ENCODE measurements at places on chromosomes 1 and 21.

DNA sequence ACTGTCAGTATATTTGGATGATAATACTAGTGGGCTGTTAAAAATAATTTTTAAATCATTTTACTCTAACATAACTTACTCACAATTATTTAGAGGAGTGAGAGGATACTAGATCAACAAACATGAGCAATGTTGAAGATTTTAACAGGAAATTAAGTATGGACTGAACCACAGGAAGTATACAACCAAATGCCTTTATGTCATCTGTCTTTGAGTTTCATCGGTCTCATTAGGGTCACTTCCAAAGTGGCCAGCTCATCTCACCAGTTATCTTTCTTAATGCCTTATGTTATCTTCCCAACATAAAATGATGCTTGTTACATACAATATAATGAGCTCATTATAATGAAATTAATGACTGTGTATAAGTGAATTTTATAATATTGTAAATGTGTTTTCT, 1.5 kb upstream of the RGS1 start:
- ATAC-seq, result no peak

- no peak for ATAC-seq
Measured at GRCh38 chr1:226438007-226438406, 30.1 kb upstream of the PARP1 start.

- ATAC-seq, result no peak
Measured at GRCh38 chr21:44953628-44954021, 13.8 kb downstream of the SLX9 start.

- no peak for ATAC-seq
Measured at GRCh38 chr1:233140499-233140898, 155.0 kb downstream of the PCNX2 start.

DNA sequence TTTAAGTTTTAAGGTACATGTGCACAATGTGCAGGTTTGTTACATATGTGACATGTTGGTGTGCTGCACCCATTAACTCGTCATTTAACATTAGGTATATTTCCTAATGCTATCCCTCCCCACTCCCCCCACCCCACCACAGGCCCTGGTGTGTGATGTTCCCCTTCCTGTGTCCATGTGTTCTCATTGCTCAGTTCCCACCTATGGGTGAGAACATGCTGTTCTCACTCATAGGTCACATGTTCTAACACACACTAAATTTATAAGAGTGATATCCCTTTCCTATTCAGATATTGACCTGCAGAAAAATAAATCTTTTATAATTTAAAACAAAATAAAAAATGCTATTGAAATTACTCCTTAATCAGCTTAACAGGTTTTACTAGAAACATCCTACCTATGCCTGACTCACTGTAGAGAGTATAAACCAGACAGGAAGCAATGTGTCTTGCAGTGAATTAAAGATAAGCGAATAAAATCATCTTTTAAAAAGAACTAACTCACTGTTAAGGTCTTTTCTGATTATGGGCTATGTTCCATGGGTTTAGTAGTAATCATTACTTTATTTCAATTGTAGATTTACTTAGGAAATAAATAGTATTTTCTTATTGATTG, 82.0 kb upstream of the DPH5 start:
- no peak for ATAC-seq

- no peak for ATAC-seq
Measured at GRCh38 chr1:18155881-18156385, 48.3 kb downstream of the IGSF21 start.

DNA sequence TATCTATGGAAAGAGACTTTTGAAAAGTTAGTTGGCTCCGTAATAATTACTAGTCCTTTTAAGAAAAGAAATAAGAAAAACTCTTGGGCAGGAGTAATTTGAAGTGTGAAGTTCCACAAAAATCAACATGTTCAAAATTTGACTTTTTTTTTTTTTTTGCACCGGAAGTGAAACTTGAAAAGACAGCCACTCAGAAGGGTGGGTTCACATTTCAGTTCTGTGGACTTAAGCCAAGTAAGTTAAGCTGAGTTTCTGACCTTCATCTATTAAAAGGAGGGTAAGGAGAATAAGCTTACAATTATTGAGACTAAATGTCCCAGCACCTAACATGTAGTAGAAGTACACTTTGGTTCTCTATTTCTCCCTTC, 11.0 kb downstream of the RO60 start:
- ATAC-seq, result no peak

GRCh38 chr1:82160903-82161302, 360.2 kb downstream of the ADGRL2 start:
- no peak for ATAC-seq

GRCh38 chr1:13573586-13573985, 10.0 kb upstream of the PDPN start:
- no peak for ATAC-seq

DNA sequence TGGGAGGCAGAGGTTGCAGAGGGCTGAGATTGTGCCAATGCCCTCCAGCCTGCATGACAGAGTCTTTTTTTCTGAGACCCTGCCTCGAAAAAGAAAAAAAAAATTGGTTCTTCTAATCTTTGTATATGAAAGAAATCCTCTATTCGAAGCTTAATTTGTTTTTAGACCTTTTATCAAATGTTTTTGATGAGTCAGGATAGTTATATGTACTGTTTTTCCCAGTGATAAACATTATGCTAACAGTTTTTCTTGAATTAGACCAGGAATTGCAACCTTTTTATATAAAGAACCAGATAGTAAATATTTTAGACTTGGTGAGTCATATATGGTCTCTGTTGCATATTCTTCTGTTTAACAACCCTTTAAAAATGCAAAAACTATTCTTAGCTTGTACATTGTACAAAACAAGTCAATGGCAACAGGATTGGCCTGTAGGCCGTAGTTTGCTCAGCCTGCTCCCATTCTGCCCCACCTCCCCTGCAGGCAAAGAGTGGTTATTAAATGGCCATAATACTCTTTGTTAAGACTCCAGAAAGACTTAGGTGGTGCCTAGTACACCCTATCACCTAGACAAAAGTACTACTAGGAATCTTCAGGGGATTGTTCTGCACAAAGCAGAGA, 45.2 kb downstream of the LYST start:
- ATAC-seq, result no peak

- no peak for ATAC-seq
Measured at GRCh38 chr1:28499553-28499952, 6.3 kb upstream of the RCC1 start.

- ATAC-seq, result no peak
Measured at GRCh38 chr1:44261171-44261817, 48.0 kb downstream of the DMAP1 start.

DNA sequence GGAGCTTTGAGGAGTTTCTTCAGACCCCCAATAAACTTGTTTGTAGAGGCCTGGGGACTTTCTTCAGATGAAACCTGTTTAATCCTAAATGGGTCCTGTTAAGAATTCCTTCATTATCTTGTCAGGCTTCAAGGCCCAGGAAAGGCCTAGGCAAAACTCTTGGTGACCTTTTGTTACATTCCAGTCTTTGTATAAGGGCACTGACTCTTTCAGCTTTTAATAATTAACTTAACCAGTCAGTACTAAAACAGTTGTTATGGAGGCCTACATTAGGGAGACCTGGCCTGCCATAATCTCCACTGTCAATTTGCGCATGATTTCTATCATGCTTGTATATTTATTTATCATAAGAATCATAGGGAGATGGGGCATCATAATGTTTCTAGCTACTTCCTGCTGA, 110.2 kb downstream of the FCRL5 start:
- ATAC-seq, result no peak

GRCh38 chr1:154408174-154408777, 3.1 kb downstream of the IL6R start:
- peak; percentile 48 for ATAC-seq

DNA sequence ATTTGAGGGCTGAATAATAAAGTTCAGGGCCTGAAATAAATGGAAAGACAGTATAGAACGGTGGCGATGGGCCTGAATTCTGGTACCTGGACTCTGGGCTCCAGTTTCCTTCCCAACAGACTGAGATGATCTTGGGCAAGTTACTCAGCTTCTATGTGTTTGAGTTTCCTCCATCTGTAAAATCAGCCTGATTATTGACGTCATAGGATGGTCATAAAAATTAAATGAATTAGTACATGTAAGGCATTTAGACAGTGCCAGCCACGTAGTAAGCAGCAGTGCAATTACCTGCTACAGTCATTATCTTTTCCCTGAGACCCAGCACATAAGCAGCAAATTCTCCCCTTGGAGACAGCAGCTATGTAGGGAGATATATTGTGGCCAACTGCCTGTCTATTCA, 260.9 kb downstream of the NTNG1 start:
- ATAC-seq, result no peak

DNA sequence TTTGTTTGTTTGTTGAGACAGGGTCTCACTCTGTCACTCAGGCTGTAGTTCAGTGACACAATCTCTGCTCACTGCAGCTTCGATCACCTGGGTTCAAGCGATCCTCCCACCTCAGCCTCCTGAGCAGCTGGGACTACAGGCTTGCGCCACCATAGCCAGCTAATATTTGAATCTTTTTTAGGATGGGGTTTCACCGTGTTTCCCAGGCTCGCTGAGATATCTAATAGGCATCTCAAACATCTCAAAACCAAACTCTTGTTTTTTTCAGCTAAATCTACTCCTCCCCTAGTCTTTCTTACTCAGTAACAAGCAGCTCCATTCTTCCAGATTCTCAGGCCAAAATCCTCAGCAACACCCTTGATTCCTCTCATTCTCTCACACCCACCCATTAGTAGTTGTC, 22.0 kb upstream of the SRRM1 start:
- no peak for ATAC-seq

DNA sequence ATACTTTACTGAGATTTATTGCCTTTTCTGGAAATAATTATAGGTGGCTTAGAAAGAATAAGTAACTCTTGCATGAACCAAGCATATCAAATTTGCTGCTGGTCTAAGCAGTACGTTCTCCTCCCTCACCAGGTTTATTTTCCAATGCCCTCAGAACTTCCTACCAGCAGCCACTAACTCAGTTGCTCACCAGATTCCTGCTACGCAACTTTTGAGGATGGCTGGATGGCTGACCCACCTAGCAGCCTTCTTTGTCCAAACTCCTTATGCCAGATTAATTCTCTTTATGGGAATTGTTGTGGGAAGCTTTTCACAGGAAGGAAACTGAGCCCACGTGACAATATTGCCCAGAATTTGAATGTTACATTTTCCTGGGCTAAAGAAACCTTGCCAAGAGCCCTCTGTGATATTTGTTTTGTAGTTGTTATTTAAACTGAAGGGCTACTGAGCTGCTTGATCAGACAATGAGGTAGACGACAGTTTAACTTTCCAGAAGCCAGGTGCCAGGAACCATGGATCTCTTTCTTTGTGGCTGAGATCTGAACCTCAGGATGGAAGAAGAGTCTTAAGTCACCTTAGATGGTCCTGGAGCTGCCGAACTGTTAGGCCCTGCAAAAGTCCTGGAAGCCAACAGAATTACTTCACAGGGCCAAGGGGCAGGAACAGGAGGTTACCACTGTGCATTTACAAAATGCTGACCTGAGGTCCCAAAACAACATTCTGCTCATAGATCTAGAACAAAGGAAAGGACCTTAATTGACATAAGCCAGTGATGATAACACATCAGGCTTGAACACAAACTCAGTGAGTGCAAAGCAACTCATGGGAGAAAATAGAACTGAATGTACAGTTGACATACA, 85.5 kb upstream of the ATP1A1 start:
- peak; percentile 4 for ATAC-seq

DNA sequence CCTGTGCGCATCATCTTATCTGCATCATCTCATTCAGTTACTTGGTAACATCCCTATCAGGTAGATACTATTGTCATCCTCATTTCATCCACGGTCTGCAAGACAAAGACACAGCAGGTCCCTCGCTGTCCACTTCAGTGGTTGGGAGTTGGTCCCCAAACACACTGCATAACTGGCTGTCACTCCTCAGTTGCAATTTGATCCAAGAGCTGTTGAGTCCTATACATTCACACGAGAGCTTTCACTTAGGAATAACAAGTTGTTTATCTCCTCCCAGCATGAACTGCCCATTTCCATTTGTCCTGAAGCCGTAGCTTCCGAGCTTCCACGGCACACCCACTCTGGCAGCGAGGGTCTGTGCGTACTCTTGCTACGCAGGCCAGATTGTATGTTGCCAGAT, 472.0 kb downstream of the CAMTA1 start:
- no peak for ATAC-seq

GRCh38 chr1:78222225-78222959, 176.6 kb downstream of the GIPC2 start:
- no peak for ATAC-seq

DNA sequence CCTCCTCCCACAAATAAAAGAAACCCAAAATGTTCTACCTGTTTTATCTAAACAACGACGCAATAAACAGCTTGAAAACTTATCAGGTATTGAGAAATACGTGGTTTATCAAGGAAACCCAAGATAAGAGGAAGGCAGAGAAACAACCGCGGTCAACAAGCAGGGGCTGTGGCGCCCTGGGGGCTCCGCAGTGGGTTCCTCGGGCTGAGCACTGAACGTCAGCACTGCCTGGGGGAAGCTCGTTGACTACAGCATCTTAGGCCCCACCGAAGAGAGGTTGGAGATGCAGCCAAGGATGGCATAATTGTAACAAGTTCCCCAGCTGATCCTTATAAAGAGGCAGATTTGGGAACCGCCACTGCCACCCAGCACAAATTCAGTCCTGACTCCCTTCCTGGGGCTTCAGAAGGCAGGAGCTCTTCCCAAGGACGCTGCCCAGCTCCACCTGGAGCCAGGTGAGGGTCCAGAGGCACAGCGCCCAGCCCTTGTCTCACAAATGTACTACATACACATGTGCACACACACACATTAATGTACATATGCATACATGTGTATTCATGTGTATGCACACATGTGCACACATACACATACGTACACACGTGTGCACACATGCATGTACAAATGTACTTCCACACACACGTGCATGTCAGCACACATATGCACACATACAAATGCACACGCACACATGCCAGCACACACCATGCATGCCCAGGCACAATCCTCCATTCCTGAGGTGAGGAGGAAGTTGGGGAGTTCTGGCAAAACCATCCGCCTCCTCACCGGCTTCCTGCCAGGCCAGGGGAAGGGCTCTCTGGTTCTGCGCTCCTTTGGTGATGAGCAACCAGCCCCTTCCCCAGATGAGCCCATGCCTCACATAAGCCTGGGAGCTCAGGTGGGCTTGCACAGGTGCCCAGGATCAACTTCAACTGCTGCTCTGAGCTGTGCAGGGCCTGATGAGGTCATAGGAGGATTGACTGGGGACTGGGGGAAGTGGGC, 251.1 kb downstream of the NPHP4 start:
- ATAC-seq, result no peak

- ATAC-seq, result no peak
Measured at GRCh38 chr1:208243527-208243966, 637 bp downstream of the PLXNA2 start.

DNA sequence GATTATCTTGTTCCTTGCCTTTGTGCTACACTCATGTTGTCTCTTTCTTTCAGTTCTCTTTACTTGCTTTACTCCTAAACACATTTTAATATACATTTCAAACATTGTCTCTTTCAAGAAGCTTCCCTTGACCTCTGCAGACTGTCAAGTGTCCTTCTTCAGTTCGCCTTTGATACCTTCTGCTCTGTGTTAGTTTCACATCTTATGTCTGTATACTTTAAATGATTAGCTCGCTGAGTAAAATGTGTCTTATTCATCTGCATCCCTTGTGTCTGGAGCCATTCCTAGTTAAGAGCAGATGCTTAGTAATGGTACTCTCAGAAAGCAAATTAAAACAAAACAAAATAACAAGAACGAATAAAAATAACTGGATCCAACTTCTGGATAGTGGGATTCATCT, 303.3 kb downstream of the S1PR1 start:
- no peak for ATAC-seq

GRCh38 chr1:74357756-74358155, 122.6 kb downstream of the TNNI3K start:
- no peak for ATAC-seq

GRCh38 chr1:228463559-228464455, 23.4 kb upstream of the RNF187 start:
- ATAC-seq, result peak; percentile 72

- ATAC-seq, result no peak
Measured at GRCh38 chr21:33025489-33026442, at the start of gene OLIG2. TSS of gene OLIG2 (plus strand) at chr21:33025935. CDS start at chr21:33026863, 928 bp downstream.

All from stimulated activated memory B cell treated with anti-CD40 and anti-IgM and Interleukin-4, amounts not matched to agents 10 μg/mL and 1 μg/mL and 100 μg/mL, for 72 hours (primary cell).